ENCODE measurements at places on chromosomes 4 and X.

- H3K27me3 ChIP-seq, result no peaks in the 10 kb centered on the region
- H3K27ac ChIP-seq, result no peak overlapping the region
- H3K4me1 ChIP-seq, result no peaks in the 10 kb centered on the region
Measured at GRCh38 chr4:32133141-32133540, 1413.0 kb downstream of the PCDH7 start.

GRCh38 chr4:153115322-153116290 lies 88.6 kb upstream of the TRIM2 start:
- H3K27ac ChIP-seq, result peak overlapping the region; percentile 87
- DNase-seq, result peak; percentile 54
- peaks cover 14% of the 10 kb centered on the region for H3K4me1 ChIP-seq
- H3K36me3 ChIP-seq, result peaks cover 6% of the 10 kb centered on the region
- H3K27me3 ChIP-seq, result no peaks in the 10 kb centered on the region
- H3K4me3 ChIP-seq, result peak overlapping the region; percentile 74

GRCh38 chrX:17030092-17030491 lies 83.6 kb downstream of the REPS2 start:
- no peak overlapping the region for H3K4me3 ChIP-seq
- no peaks in the 10 kb centered on the region for H3K4me1 ChIP-seq
- H3K36me3 ChIP-seq, result no peaks in the 10 kb centered on the region
- H3K27me3 ChIP-seq, result peaks cover 6% of the 10 kb centered on the region

DNA sequence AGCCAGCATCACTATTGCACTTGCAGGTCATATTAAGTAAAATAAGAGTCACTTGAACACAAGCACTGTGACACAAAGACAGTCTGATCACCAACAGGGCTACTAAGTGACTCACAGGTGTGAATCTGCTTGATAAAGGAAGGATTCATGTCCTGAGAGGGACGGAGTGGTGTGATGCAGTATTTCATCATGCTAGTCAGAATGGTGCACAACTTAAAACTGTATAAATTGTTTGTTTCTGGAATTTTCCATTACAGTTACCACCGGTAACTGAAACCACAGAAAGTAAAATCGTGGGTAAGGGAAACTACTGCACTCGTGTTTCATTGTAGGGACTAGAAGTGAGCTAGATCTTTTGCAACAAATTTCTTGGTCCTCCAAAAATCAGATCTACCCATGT lies 109.7 kb downstream of the ELOVL6 start:
- H3K4me1 ChIP-seq, result peaks cover 21% of the 10 kb centered on the region
- no peaks in the 10 kb centered on the region for H3K27me3 ChIP-seq
- H3K4me3 ChIP-seq, result no peak overlapping the region
- peak overlapping the region; percentile 4 for H3K27ac ChIP-seq

GRCh38 chr4:2426069-2426397 lies 7.3 kb downstream of the CFAP99 start:
- DNase-seq, result no peak
- H3K36me3 ChIP-seq, result no peaks in the 10 kb centered on the region
- H3K4me1 ChIP-seq, result no peaks in the 10 kb centered on the region
- H3K4me3 ChIP-seq, result no peak overlapping the region
- H3K27me3 ChIP-seq, result peaks cover 19% of the 10 kb centered on the region
- no peak overlapping the region for H3K27ac ChIP-seq

DNA sequence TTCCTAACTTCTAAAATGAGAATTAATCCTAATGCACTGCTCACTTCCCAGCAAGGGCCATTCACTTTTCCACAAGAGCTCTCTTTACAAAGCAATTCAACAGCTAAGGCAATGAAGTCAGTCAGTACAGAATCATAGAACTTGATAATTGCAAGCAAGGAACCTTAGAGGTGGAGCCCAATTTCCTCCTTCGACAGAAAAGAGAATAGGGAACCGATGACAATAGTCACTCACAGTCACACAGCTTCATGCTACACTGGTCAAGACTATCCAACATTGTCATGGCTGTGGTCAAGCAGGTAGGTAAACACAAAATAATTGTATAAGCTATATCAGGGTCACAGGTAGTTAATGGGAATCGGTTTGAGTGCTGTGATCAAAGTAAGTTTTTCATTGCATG lies 90.0 kb downstream of the ELOVL6 start:
- no peak overlapping the region for H3K27ac ChIP-seq
- no peak for DNase-seq
- no peaks in the 10 kb centered on the region for H3K27me3 ChIP-seq
- no peaks in the 10 kb centered on the region for H3K36me3 ChIP-seq

DNA sequence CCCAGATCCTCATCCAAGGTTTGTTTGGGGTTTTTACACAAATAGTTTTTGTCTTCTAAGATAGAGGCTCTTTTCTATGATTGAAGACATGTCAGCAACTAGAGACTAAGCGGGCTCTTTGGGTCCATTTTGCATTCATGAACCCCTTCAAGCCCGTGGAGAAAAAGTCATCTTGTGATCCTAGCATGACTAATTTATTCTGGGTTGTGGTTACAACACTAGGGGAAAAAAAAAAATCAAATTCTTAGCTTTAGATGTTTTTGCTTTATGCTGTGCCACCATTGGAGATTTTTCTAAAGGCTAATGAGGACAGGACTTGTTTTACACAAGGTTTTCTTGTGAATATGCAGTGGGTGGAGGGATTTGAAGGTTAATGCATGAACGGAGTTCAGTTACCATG lies 440.0 kb downstream of the PCDH7 start:
- no peaks in the 10 kb centered on the region for H3K36me3 ChIP-seq
- H3K27ac ChIP-seq, result no peak overlapping the region
- H3K4me1 ChIP-seq, result no peaks in the 10 kb centered on the region
- no peak for DNase-seq
- H3K4me3 ChIP-seq, result no peak overlapping the region
- no peaks in the 10 kb centered on the region for H3K27me3 ChIP-seq

- no peak for DNase-seq
- H3K4me3 ChIP-seq, result no peak overlapping the region
- no peaks in the 10 kb centered on the region for H3K36me3 ChIP-seq
- H3K27me3 ChIP-seq, result peaks cover 15% of the 10 kb centered on the region
- H3K4me1 ChIP-seq, result no peaks in the 10 kb centered on the region
- no peak overlapping the region for H3K27ac ChIP-seq
Measured at GRCh38 chr4:52376132-52376704, 282.9 kb downstream of the USP46 start.

- H3K36me3 ChIP-seq, result no peaks in the 10 kb centered on the region
- DNase-seq, result no peak
- H3K27me3 ChIP-seq, result no peaks in the 10 kb centered on the region
- H3K4me1 ChIP-seq, result no peaks in the 10 kb centered on the region
Measured at GRCh38 chrX:78746496-78746895, 1.0 kb upstream of the LPAR4 start.

DNA sequence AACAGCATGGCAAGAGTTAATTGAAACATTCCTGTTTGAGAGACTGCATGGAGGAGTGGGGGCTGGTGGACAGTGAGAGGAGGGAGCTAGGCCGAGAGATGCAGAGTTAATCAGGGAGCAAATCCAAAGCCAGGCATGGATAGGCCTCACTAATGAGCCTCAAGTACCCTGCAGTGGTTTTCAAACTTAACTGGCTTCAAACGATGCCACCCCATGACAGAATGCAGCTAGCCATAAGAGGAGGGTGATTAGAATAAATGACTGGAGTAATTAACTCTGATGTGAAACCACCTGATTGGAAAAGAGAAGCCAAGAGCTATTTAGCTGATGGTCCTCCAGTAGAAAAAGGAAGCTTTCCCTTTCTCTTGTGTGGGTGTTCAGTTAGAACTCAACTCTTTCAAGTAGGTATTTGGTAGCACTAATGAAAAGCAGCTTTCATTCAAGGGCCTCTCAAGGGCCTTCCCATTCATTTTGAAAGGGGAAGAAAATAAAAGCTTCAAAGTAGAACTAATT lies 215.4 kb upstream of the MAB21L2 start:
- H3K36me3 ChIP-seq, result no peaks in the 10 kb centered on the region
- no peak for DNase-seq
- H3K27ac ChIP-seq, result no peak overlapping the region
- no peaks in the 10 kb centered on the region for H3K4me1 ChIP-seq
- no peak overlapping the region for H3K4me3 ChIP-seq

- H3K27me3 ChIP-seq, result peaks cover 51% of the 10 kb centered on the region
- no peak overlapping the region for H3K27ac ChIP-seq
- no peaks in the 10 kb centered on the region for H3K36me3 ChIP-seq
- no peaks in the 10 kb centered on the region for H3K4me1 ChIP-seq
Measured at GRCh38 chrX:15931362-15931761, 76.7 kb upstream of the AP1S2 start.

DNA sequence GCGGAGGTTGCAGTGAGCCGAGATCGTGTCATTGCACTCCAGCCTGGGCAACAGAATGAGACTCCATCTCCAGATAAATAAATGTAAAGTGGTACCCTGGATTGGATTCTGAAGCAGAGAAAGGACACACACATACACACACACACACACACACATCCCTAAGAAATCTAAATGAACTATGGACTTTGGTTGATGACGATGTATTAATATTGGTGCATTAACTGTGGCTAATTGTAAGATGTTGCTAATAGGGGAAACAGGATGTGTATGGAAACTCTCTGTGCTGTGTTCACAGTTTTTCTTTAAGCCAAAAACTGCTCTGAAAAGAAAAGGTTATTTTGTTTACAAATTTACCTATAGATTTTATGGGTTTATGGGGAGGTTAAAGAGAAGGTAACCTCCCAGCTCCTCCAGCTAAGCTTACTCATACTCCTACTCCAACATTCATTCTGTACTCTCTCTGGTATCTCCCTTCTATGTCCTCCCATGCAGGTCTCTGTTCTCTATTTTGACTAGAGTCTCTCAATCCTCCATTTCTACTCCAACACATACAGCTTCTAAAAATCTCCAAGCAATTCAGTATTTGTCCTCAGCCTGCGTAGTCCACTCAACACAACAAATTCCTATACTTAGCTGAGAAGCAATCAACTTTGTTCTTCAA lies 46.5 kb upstream of the RELL1 start:
- H3K27me3 ChIP-seq, result no peaks in the 10 kb centered on the region
- H3K4me1 ChIP-seq, result peaks cover under 1% of the 10 kb centered on the region

- H3K27me3 ChIP-seq, result peaks cover 12% of the 10 kb centered on the region
- H3K4me3 ChIP-seq, result no peak overlapping the region
- H3K27ac ChIP-seq, result no peak overlapping the region
- no peaks in the 10 kb centered on the region for H3K4me1 ChIP-seq
- DNase-seq, result no peak
Measured at GRCh38 chr4:89008166-89008565, 48.8 kb downstream of the FAM13A start.

- no peak overlapping the region for H3K27ac ChIP-seq
- H3K27me3 ChIP-seq, result no peaks in the 10 kb centered on the region
Measured at GRCh38 chrX:8783097-8783713, 18.0 kb downstream of the FAM9A start.

DNA sequence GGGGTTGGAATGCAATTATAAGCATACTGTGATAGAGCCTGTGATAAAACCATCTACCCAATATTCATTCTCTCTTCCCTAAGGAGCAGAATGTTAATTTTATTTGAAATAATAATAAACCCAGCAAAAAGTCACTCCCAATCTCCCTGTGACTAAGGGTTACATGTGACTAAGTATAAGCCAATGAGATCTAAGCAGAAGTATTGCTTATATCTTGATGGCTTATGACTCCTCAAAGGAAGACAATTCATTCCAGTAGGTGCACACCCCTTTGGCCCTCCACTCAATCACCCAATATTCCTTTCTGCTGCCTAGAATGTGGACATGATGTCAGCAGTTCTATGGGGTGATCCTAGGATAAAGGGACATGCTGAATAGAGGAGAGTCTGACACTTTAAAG lies 224.6 kb downstream of the ADAMTS3 start:
- H3K4me3 ChIP-seq, result no peak overlapping the region
- no peak overlapping the region for H3K27ac ChIP-seq
- H3K27me3 ChIP-seq, result no peaks in the 10 kb centered on the region
- no peak for DNase-seq
- peaks cover 3% of the 10 kb centered on the region for H3K36me3 ChIP-seq

- peak within 1 kb of the TSS; percentile 65 for H3K4me3 ChIP-seq
- peaks cover 50% of the 10 kb centered on the region for H3K27me3 ChIP-seq
- no peak for DNase-seq
- H3K4me1 ChIP-seq, result peaks cover 8% of the 10 kb centered on the region
Measured at GRCh38 chr4:154491341-154492271, at the start of gene DCHS2. Gene DCHS2, minus strand, starts transcription at chr4:154491799. Its CDS starts 444 bp downstream, at chr4:154491355.

Measured in effector memory CD8-positive, alpha-beta T cell (primary cell).